ENCODE measurements at places on chromosomes 16 and 17.

DNA sequence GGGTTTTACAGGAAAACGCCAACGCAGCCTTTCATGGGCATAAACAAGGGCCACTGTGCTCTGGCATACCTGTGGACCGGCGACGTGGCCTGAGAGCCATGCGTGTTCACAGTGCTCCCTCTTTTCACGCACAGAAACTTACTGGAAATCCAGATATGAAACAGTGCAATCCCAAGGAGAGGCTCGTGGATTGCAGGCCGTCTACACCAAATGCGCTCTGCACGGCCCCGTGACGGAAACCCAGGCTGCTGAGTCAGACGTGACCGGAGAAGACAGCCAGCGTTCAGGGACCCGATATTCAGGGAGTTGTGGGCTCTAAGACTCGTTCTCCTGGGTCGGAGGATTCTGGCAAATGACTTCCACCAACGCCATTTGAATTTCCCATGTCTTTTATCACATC lies 129.2 kb downstream of the FOXL1 start:
- no peak for DNase-seq

GRCh38 chr16:78524066-78524595 lies 424.7 kb downstream of the WWOX start:
- DNase-seq, result no peak

DNA sequence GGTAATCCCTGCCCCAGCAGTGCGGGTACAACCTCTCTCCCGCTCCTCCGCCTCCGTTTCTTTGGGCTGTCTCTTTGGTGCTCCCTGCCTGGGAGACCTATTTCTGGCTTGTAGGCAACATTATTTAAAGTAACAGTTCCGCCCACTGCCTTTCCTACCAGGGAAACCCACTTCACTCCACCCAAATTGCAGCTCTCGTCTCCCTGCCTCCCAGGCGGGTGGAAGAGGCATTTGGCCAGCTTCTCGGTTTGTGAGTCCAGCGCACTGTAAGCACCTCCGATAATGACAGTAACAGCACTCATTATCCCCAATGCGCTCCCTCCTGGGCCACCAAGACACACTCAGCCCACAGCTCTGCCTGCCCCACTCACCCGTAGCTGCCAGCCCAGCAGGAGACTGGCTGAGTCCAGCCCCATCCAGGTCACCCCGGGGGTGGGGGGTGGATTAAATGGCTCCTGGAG lies 165.1 kb upstream of the CDC42EP4 start:
- no peak for DNase-seq

GRCh38 chr16:84056933-84057332 lies 14.3 kb upstream of the SLC38A8 start:
- DNase-seq, result no peak

DNA sequence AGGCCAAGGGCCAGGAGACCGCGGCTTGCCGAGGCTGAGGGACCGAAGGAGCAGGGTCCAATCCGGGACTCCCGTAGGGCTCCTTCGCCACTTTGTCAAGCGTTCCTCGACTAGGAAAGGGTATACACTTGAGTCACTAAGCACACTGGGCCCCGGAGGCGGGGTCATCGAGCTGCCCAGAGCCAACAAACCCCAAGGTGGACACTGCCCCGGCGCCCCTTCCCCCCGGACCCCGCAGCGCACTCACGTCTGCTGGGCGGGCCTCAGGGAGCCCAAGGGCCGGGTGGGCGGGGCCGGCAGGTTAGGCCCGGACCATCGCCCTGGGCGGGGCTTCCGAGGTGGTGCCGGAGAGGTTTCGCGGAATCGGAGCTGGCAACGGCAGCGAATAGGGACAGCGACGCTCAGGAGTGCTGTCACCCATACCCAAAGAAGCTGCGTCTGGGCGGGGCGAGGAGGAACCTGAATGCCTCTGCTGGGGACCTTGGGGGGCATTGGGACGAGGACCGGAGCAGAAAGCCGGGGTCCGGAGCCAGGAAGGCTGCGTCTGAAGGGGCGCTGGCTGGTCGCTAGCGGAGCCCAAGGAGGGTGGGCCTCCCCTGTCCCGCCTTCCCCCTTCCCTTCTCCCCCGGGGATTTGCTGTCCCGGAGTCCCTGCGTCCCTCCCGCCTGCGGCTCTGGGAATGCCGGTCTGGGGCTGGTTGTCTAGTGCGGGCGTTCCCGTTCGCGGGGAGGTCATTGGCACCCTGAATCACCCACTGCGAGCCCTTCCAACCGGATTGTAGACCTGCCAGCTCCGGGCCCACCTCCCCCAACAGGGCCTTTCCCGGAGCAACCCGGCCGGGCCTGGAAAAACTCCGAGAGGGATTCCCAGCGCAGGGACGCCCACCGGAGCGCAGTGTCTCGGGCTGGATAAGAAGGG lies 118.2 kb upstream of the SMURF2 start:
- DNase-seq, result peak; percentile 65

DNA sequence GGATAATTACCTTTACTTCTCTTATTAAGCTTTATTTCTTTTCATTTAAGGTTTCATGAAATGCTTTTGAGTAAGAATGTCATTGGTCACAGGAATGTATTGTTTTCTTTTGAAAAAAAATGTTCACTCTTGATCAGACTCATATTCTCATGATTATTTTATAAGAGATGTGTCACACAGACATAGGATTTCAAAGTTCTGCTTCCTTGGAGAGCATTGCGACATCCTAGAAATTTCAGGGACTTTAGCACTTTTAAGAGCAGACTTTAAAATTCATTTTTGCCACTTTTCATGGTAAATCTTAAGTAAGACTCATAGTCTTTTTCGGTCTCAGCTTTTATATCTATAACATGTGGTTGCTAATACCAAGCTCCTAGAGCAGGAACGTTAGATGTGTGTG lies 314.7 kb downstream of the CDH8 start:
- no peak for DNase-seq

DNA sequence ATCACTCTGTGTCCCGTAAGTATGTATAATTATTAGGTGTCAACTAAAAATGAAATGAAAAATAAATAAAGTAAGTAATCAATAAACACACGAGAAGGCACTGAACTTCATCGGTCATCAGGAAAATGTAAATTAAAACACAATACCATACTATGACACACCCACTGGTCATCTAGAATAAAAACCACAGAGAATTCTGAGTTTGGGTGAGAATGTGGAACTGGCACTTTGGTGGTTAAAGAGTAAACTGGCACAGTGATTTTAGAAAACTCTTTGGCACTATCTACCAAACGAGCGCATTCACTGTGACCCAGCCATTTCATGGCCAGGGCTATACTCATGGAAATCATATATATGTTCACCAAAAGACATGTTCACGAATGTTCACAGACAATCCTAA lies 98.2 kb downstream of the HS3ST3A1 start:
- DNase-seq, result no peak

DNA sequence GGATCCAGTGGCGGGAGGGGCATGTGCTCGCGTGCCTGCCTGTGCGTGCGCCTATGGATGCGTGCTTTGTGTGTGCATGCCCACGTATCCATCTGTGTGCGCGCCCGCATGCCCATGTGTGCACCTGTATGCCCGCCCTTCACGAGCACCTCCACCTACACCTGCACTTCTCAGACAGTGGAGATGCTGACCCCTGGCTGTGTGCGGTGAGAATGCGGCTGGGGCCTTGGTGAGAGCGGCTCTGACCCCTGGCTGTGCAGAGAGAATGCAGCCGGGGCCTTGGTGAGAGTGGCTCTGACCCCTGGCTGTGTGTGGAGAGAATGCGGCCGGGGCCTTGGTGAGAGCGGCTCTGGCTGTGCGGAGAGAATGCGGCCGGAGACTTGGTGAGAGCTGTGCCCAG lies 33.9 kb downstream of the AXIN1 start:
- no peak for DNase-seq

DNA sequence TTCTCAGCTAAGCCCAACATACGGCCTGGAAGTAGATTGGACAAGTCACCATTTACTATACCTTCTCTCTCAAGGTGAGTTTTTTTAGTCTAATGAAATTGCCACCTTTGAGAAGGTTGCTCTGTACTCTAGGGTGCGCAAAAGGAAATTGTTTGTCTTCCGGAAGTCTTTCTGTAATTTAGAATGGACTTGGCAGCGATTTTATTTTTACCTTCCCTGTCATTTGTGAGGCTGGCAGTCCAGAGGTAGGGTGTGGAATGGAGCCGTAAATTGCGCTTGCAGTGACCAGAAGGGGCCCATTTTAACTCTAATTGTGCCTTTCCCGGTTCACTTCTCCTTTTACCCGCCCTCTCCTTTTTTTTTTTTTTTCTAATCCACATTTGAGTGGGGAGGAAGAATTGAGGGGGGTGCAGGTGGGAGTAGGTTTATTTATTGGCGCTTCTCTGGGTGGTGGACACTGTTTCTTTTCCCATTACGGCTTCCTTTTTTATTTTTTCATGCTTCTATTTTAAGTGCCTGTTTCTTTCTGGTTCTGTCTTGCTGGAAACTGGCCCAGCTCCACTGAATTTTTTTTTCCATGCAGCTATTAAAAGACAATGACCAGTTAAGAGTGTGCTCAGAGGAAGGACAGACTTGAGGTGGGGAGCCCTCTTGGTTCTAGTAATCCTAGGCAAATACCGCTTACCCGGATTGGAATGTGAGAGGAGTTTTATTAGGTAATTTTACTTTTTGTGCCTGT lies 89.7 kb upstream of the CLEC18A start:
- DNase-seq, result no peak

DNA sequence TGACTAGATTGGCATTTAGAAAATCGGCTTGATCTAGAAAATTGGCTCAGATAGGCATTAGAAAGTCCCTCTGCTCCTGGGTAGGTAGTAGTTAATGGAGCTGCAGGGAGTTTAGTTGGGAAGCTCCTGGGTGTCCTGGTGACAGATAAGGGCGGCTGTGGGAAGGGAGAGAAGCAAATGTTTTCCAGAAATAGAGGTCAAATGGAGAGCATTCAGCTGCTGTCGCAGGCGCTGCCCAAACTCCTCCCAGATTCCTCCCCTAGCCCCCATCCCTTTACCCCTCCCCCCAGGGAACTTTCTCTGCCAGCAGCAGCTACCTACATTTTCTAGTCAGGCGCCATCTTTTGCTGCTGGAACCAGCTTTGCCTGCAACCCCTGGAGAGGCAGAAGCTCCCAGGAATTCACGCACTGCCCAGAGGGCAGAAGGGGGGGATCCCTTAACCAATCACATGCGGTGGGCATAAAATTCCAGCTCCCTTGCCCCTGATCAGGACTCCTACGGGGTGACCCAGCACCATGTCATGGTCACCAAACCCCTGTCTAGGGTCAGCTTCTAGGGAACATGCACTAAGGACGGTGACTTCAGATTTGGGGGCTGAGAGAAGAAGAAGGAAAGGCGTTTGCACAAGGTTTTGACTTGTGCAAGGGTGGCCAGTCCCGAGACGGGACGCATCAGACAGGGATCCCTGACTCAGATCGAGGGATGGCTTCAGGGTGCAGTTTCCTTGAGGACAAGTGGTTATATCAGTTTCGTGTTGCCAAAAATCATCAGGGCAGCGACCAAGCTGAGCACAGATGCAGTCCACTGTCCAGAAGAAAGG lies 43.8 kb downstream of the SOCS1 start:
- DNase-seq, result no peak

DNA sequence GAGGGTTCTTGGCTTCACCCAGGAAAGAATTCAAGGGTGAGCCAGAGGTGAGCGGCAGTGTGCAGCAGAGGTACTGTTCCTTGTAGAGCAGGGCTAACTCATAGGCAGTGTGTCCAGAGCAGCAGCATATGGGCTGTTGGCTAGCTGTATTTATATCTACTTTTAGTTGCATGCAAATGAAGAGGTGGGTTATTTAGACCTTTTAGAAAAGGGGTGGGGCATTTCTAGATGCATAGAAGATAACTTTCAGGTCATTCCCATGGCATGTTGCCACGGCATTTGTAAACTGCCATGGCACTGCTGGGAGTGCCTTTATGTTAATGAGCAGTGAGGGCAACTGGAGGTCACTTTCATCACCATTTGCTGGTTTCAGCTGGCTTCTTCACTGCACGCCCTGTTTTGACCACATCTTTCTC lies 141.0 kb downstream of the STX8 start:
- no peak for DNase-seq

GRCh38 chr17:40176754-40177110 lies 538 bp upstream of the RAPGEFL1 start:
- no peak for DNase-seq

DNA sequence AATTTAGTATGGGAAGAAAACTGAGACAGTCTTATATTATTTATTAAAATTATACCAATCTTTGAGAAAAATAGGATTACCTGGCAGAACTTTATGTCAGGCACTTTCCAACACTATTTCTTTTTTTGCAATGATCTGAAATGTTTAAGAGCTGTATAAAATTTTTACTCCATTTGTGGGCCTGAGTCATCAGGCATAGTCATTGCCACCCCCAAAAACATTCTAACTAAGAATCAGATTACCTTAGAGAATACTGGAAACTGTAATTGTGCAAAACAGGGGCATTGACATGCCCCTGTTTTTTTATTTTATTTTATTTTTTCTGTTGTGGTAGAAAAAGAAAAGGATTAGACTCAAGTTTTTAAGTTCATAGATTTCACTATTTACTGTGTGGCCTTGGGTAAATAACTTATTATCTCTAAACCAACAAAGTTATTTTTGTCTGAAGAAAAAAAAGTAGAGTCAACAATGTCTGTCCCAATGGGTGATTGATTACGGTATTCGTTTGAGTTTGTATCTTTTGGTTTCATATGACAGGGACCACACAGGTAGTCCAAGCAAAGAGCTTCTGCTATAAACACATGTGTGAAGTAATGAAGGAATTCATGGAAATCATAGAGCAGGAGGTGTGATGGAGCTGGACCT lies 24.6 kb downstream of the VAT1L start:
- DNase-seq, result no peak

DNA sequence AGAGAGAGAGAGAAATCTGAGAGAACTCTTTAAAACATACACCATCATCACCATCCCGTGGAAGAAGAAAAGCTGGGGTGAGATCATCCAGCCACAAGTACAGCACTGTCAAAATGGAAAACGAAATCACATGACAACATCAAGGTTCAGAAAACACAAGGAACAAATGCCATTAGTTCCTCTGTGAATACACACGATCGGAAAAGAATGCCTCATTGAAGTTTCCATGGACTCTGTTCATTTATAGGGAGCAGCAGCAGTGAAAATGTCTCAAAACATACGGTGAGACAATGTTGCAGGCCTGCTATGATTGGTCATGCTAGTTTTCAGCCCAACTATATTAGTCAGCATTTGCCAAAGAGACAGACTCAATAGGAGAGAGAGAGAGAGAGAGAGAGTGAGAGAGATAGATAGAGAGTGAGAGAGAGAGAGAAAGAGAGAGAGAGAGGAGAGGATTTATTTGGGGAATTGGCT lies 4.4 kb downstream of the CFAP97D1 start:
- DNase-seq, result no peak

GRCh38 chr17:66522591-66523272 lies 220.3 kb downstream of the PRKCA start:
- DNase-seq, result no peak

DNA sequence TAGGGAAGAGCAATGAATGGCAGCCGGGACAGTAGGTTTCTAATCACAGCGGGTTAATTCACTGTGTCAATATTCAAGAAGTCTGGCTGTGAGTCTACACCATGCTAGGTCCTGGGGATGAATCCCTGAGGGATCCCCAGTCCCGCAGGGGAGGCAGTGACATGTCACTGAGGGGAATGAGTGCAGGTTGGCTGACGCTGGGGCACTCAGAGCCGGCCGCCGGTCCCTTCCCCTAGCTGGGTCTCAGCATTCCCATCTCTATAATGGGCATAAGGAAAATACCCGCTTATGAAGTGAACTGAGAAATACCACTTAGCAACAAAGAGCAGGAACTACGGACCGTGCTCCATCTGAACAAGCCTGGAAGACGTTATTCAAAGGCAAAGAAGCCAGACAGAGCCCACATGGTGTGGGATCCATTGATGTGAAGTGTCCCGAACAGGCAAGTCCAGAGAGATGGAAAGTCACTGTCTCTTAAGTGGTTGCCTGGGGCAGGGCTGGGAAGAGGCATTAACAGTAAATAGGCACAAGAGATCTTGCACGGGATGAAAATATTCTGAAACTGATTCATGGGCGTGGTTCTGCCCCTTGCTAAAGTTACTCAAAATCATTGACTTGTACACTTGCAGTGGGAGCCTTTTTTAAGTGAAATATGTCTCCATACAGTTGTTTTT lies 31.9 kb downstream of the PPL start:
- DNase-seq, result no peak

Data from activated gamma-delta T cell (primary cell).